Effector memory CD8-positive, alpha-beta T cell (primary cell): ENCODE measurements at places on chromosomes 1 and 21.

GRCh38 chr1:176522310-176522845 is 59.4 kb downstream of the PAPPA2 start:
- no peak for DNase-seq

GRCh38 chr1:211129776-211130175 is 4.2 kb downstream of the KCNH1 start:
- DNase-seq = no peak

GRCh38 chr1:165045902-165046301 is 310.6 kb downstream of the LMX1A start:
- no peak for DNase-seq

DNA sequence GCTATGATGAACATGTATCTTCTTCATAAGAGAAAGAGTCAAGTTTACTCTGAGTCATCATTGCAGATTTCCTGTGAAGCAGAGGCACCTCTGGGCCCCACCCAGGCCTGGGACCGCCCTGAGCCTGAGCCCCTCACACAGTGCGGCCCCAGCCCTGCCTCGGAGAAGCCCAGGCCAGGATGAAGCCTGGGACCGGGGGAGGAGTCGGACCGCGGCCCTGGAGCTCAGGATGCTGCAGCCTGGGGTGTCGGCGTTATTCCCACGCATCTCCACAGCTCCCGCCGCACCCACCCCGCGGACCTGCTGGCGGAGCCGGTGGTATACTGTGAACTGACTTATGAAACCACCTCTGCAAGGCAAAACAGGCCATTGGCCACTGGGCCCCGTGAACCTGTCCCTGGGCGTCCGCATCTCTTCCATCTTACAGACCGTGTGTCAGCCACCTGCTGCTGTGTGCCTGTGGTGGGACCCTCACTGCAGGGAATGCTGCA is 2.4 kb upstream of the COL6A1 start:
- no peak for DNase-seq

DNA sequence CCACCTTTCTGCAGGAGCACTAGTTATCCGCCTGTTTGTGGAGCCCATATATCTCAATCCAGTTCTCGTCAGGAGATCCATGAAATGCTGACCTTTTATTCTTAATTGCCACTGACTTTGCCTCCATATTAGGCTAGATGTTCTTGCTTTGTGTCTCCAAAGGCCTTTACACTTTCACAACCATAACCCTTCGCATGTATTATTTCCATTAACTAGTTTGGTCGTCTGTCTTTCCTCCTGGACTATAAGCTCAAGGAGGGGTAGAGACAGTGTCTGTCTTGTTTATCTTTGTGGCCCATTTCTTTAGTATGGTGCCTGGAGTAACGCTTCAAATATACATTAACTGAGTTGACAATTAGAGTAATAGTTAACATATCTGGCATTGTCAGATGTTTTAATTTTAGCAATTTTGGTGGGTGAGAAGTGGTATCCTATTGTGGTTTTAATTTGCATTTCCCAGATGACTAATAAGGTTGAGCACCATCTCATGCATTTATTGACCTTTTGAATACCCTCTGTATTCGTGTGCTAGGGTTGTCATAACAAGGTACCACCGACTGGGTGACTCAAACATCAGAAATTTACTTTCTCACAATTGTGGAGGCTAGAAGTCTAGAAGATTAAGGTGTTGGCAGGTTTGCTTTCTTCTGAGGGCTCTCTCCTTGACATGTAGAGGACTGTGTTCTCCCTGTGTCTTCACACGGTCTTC is 21.7 kb upstream of the IL12RB2 start:
- no peak for DNase-seq
